Activated effector memory CD4-positive, alpha-beta T cell treated with Interleukin-2 at 50 U/mL for 16 hours (primary cell): ENCODE measurements at places on chromosomes 7 and 10.

DNA sequence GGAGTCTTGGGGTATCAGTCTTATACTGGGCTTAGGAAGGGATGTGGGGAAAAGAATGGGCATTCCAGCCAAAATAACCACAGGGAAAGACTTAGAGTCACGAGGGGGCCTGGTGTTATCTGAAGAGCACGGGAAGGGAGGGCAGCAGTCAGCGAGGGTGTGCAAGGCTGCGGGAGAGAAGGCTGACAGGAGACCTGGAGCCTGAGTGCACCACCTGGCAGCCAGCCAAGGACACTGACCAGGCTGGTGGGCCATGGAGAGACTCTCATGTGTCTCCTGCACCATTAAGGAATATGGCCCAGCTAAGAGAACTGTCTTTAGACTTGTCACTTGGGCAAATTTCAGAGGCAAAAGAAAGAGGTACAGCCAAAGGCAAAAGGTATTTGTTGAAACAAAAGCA, 69.6 kb downstream of the PKD1L1 start:
- DNase-seq: no peak

- DNase-seq: no peak
Measured at GRCh38 chr7:43588477-43589132, 5.7 kb downstream of the STK17A start.

- peak; percentile 13 for DNase-seq
Measured at GRCh38 chr7:107661081-107661864, 645 bp downstream of the SLC26A4 start.

GRCh38 chr7:28823582-28823981, 134.5 kb downstream of the TRIL start:
- DNase-seq: no peak

- DNase-seq: no peak
Measured at GRCh38 chr10:87915406-87915805, 52.0 kb downstream of the PTEN start.

GRCh38 chr10:102773986-102774385, 30.2 kb downstream of the WBP1L start:
- DNase-seq: no peak

DNA sequence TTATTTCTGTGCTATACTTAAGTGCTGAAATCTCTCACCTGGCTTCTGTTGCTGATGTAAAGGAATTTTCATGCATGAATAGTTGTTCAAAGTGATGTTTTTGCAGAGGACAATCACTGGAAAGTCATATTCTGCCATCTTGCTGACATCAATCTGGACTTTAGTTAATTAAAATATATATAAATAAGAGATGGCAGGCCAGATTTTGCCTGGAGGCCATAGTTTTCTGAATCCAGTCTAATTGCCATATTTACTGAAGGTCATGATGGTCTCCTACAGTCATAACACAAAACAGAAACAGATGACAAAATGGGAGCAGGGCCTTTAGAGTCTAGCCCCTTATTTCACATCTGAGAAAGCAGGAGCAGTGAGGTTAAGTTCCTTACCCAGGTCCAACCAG, 228.2 kb downstream of the HPSE2 start:
- DNase-seq: no peak

DNA sequence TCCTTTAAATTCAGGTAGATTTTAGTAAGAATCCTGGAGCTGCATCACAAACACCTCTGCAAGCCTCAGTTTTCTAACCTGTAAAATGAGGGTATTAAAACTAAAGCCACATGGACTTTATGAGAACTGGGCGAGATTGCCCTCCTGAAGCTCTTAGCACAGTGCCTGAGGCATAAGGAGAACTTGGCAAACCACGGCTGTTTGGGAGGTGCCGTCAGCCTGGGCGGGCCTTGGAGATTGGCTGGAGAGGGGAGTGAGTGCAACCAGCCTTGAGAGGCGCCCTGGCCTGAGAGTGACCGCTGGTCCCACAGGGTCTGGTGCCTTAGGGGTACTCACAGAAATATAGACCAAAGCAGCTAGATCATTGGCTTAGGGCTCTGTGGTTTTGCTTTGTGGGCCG, 5.4 kb upstream of the TNS3 start:
- no peak for DNase-seq

- no peak for DNase-seq
Measured at GRCh38 chr7:71313553-71313952, 181.6 kb downstream of the GALNT17 start.

DNA sequence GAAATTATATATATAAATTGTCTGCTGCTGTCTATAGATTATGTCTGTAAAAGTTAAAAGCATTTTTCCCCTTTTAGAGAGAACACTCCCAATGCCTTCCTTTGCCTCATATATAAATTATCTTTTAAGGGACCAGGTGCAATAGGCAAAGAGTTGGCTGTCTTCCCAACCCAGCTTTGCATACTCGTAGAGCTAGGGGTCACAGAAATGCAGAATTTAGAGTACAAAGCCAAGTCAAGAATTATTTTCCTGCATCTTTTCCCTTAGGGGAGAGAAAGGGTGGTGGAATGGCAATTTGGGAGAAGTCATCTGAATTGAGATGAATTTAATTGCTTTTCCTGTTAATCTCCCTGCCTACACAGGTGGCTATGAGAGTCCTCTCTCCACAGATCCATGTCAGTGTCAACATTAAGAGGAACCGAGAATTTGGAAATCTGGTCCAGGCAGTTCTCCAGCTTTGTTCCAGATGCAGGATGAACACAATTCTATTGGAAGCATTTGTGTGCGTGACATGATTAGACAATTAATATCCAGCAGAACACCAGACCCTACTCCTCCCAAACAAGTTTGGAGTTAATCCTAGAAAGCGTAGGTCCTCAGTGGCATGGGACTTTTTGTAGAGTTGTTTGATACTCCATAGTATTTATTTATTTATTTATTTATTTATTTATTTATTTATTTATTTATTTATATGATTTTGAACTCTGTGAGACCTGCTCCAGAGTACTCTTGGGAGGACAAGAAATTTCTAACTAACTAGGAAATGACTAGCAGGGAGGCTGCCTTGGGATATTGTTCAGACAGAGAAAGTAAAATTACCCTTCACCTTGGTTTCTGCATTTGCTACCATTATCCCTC, 80.3 kb upstream of the SKAP2 start:
- no peak for DNase-seq

DNA sequence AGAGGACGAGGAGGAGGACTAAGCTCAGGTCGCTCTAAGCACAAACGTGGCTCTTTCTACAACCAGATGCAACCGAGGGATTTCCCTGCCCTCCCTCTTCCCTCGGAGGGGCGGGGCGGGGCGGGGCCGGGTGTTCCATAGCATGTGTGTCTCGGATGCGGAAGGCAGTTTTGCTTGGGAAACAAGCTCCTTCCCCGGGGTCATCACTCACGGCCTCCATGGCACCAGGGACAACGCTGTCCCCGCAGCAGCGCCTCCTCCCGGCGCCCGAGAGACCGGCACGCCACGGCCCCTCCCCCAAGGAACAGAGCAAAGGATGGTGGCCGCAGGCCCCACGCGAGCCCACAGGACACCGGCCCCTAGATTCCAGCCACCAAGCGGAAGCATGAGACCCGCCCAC, 110.5 kb downstream of the PAXIP1 start:
- no peak for DNase-seq

DNA sequence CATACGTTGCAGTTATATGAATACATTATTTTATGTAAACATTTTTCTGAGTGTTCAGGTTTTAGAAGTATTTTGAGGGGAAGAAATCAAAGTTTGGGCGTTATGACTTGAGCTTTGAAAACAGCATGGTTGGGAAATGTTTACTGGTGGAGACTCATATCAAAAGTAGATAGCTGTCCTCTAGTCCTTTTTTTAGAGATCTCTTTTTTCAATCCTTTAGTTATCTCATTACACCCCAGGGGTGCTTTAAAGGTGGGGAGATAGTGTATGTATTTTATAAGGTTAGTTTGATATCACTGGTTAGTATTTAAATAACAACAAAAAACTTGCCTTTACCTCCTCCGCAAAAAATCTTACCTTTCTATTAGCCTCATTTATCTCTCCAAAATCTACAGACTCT, 2.3 kb downstream of the DMTF1 start:
- DNase-seq: no peak

- no peak for DNase-seq
Measured at GRCh38 chr10:48480397-48481374, 124.2 kb downstream of the ARHGAP22 start.

DNA sequence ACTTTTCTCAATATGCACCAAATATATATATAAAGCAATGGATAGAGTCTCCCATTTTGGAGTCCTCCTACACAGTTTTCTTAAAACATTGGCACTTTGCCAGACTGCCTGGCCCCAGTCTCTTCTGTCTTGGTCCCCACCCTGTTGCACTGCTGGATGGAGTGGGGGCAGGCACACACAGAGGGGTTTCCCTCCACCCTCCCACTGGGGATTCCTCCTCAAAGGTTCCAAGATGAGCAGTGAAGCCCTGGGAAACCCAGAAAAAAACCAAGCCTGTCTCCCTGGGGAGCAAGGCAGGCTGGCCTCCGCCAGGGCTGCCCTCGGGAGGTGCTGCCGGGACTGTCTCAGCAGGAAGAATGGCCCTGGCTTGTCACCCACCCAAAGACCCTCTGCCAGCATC, 68.0 kb downstream of the SH3PXD2A start:
- no peak for DNase-seq

- DNase-seq: peak; percentile 29
Measured at GRCh38 chr7:149869867-149870266, 3.9 kb upstream of the ATP6V0E2 start.

DNA sequence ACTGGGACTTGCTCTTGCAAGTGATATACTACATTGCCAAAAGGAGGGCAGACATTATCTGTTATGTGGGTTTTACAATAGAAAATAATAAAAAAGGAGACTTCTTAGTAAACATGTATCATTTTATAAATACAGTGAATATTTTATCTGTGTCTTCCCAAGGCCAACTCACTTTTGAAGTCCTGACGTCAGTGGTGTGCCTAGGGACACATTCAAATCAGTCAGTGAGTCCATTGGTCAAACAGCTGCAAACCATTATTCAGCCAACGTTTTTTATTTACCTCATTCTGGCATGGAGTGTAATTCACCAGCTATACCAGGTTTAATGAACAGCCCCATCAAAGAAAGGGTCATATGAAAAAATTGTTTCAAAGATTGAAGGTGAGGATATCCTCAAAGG, 263.7 kb downstream of the IPMK start:
- no peak for DNase-seq

- no peak for DNase-seq
Measured at GRCh38 chr10:110446954-110447608, 50.6 kb upstream of the DUSP5 start.

DNA sequence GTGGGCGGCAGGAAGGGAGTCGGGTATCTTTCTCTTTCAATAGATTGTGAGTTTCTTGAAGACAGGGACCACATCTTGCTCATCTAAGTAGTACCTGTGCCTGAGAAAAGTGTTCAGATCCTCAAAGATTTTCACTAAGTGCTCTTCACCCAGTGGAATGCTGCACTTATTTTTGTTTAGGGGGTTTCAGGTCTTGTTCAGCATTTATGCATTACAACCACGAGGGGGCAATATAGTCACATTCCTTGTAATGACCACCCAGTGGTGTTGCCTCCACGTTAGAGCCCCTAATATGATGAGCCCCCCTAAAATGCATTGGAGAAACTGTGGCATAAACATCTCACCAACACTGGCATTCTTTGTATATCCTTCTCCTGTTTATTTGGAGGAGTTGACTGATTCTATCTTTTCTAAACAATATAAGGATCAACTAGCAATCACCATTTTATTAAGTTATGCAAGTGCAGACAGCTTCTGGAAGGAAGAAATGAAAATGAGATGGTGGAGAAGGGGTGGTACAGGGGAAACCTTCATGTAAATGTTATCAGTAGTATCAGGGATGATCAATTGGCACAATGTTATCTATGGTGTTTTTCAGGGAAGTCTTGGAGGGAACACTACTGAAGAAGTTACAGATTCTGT, 3.1 kb upstream of the PAPSS2 start:
- DNase-seq: no peak

GRCh38 chr7:106216923-106217542, 67.8 kb downstream of the NAMPT start:
- DNase-seq: no peak

GRCh38 chr10:132065491-132066105, at the start of gene JAKMIP3:
Gene JAKMIP3, plus strand, starts transcription at chr10:132065946. Its CDS starts 38,863 bp downstream, at chr10:132104809.
- no peak for DNase-seq

DNA sequence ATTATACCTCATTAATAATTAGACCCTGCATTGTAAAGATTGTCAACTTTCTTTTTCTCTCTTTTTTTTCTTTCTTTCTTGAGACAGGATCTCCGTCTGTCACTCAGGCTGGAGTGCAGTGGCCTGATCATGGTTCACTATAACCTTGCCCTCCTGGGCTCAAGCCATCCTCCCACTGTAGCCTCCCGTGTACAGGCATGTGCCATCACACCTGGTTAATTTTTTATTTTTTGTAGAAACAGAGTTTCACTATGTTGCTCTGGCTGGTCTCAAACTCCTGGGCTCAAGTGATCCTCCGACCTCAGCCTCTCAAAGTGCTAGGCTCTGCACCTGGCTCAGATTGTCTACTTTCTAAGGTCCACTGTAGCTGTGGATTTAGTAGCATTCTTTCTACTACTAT, 50.7 kb downstream of the MDFIC start:
- DNase-seq: no peak
